ENCODE measurements at places on chromosomes 5 and 9.

- no peak for DNase-seq
These were observed 5.3 kb downstream of the MACROH2A1 start for GRCh38 chr5:135393691-135394090.

DNA sequence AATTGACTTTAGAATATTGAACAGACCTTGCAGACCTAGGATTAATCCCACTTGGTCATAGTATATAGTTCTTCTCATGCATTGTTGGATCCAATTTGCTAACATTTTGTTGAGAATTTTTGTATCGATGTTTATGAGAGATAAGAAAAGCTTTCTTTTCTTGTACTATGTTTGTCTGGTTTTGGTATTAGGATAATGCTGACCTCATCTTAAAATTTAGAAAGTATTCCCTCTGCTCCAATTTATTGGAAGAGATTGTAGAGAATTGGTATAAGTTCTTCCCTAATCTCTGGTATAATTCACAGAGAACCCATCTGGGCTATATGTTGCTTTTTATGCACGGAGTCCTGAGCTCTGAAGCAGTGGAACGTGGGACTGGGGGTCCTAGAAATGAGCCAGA, 67.7 kb downstream of the ADAMTS16 start:
- no peak for DNase-seq

DNA sequence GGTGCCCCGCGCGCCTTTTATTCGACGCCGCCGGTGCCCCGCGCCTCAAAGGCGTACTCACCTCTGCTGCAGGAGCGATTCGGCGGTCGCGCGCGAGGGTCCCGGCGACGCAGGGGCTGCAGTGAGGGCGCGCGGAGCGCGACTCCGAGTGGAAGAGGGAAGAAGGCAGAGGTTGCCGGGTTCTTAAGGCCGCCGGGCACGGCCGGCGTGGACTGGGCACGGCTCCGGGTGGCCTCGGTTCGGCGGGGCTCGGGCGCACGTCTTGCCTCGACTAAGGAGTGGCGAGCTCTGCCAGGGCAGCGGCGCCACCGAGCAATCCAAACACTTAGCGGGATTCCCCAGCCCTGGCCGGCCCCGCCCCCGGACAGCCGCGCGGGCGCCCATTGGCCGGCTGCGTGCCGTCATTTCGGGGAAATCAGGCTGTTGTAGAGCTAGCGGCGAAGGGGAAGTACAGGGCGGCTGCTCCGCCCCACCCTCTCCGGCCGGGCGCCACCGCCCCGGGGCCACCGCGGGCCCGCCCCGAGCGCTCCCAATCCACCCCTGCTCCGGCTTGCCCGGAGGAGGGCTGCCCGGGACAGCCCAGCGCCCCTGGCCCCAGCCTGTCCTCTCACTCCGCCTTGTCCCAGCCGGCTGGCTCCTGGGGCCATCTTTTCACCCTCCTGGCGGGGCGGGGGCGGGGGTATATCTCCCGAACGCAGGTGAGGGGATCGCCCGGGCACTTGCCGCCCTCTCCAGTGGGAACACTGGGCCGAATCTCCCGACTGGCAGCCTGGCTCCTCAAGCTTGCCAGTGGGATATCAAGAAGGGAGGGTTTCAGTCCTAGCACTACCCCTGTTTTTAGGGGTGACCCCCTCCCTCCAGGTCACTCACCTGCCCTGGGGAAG, at the start of gene IRF1:
Gene IRF1 (minus strand): TSS at position 290 of the 884 bp plus-strand sequence. CDS start 1,295 bp downstream, outside the sequence.
- DNase-seq = peak; percentile 98

DNA sequence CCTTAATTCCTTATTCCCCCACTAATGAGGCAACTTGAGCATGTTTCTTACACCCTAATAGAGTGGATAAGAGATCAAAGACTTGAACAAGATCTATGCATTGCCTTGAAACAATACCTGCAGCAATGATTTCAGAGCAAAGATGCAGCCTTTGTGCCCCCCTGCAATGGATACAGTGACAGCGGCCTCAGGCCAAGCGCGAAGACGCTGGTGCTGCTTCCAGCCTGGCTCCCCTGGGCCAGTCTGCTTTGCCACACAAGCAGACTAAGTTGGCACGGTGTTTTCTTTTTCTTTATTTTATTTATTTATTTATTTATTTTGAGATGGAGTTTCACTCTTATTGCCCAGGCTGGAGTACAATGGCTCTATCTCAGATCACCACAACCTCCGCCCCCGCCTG, 179.8 kb upstream of the S1PR3 start:
- no peak for DNase-seq

DNA sequence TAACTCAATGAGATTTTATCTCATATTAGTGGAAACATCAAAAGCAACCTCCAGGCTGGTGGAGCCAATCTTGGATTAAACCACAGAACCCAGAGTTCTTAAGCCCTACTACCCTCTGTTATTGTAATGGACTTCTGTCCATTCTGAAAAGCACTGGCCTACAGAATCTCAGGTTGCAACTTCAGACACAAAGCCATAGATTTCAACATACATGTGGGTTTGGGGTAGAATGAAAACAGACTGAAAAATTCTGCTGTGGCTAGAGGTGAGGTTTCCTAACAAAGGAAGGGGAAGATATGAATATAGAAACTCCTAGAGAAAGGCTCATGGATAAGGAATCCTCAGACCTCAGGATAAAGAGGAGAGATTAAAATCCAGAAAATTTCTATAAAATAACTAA, 569.8 kb upstream of the RIOK2 start:
- no peak for DNase-seq

GRCh38 chr5:1563051-1563461, 39.3 kb upstream of the LPCAT1 start:
- DNase-seq = no peak

GRCh38 chr5:150188146-150188842, 1.6 kb upstream of the SLC6A7 start:
- no peak for DNase-seq

DNA sequence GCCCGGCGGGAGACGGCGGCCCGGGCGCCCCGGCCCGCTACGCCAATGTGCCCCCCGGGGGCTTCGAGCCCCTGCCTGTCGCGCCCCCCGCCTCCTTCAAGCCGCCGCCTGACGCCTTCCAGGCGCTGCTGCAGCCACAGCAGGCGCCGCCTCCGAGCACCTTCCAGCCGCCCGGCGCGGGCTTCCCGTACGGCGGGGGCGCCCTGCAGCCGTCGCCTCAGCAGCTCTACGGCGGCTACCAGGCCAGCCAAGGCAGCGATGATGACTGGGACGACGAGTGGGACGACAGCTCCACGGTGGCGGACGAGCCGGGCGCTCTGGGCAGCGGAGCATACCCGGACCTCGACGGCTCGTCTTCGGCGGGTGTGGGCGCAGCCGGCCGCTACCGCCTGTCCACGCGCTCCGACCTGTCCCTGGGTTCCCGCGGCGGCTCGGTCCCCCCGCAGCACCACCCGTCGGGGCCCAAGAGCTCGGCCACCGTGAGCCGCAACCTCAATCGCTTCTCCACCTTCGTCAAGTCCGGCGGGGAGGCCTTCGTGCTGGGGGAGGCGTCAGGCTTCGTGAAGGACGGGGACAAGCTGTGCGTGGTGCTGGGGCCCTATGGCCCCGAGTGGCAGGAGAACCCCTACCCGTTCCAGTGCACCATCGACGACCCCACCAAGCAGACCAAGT, 723 bp downstream of the SNX18 start:
- peak; percentile 57 for DNase-seq

GRCh38 chr5:79020861-79021561, 35.9 kb upstream of the ARSB start:
- peak; percentile 32 for DNase-seq

DNA sequence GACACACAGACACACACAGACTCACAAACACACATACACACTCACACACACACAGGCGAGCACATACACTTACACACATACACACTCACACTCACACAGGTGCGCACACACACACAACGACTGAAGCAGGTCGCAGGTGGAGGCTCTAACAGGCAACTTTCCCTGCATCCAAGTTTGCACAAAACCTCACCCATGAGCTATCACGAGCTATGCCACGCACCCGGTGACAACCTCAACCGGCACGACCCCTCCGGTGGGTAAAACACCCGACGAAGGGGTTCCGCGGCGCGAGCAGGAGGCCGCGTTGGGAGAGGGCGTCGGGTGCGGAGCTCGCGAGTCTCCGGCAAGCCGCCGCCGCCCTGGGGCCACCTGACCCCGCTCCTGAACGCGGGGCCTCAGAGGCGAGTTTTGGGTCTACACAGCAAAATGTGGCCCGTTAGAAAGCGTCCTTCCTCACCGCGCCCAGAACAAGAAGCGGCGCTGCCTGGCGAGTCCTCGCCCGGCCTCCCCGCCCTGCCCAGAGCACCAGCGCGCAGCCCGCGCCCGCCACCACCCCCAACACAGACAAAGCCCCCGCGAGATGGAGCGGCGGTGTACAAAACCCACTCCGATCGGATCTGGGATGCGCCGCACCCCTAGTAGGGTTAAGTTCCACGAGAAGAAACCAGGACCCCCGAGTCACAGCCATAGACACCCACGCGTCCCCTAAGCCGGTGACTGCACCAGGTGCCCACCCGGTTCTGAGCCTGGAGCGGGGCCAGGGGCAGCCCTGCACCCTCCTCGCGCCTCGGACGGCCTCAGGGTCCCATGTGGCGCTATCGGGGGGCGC, 665 bp downstream of the SLC6A3 start:
- no peak for DNase-seq

DNA sequence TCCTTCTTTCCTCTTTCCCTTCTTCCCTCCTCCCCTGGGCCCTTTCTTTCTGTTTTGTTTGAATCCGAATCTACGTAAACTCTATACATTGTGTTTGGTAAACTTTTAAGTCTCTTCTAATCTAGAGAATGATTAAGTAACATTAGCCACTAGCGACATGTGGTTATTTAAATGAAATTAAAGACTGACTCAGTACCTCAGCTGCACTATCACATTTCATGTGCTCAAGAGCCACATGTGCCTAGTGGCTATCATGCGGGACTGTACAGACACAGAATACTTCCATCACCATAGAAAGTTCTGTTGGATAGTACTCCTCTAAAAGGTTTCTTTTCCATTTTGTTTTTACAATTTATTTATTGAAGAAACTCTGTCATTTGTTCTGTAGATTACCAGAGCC, 29.0 kb downstream of the DCTN4 start:
- DNase-seq = no peak

GRCh38 chr5:74311961-74312360, 328.6 kb downstream of the ENC1 start:
- no peak for DNase-seq

DNA sequence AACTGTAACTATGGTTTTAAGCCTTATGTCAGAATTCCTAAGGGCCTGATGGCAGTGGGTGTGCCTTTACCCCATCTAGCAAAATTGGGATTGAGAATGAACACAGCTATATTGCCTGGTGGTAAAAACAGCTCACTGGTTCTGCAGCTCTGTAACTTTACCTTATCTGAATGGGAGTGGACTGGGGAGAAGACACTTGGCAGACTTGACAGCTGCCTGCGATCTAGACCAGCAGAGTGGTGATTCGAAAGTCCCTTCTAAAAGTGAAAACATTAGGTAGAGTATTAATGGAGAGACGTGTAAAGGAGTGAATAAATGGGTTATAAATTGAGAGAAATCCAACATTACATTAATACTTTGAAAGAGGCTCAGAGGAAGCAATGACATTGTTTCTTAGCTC, 289.1 kb upstream of the EDIL3 start:
- DNase-seq = no peak

- DNase-seq = no peak
These were observed 266.4 kb upstream of the FBXL7 start for GRCh38 chr5:15233566-15233965.

GRCh38 chr5:54045077-54045792, 265.1 kb downstream of the ARL15 start:
- DNase-seq = no peak

DNA sequence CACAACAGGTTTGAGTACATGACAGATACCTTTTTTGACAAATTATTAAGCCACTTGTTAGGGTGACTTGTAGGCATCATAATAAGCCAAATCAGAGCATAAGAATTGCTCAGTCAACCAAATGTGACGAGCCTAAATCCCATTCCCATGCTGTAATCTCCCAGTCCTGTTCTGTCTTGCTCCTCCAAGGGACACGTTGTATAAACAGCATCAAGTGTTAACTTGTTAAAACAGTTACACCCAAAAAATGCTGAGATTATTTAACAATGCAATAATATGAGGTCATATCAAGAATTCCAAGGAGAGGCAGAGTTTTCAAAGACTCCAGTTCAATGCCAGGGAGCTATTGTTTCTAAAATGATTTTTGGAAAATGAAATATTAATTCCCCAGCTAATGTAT, 76.2 kb downstream of the SH3TC2 start:
- no peak for DNase-seq

- no peak for DNase-seq
These were observed 18.3 kb upstream of the TCOF1 start for GRCh38 chr5:150339165-150339564.

- no peak for DNase-seq
These were observed 74.6 kb downstream of the UBAP1 start for GRCh38 chr9:34253460-34253837.

GRCh38 chr9:100492952-100493351, 20.0 kb downstream of the TMEFF1 start:
- no peak for DNase-seq

GRCh38 chr9:83934569-83935275, 13.5 kb upstream of the KIF27 start:
- no peak for DNase-seq

GRCh38 chr9:87896891-87897290, 14.2 kb downstream of the SPATA31E1 start:
- DNase-seq = no peak

- no peak for DNase-seq
These were observed 4.1 kb upstream of the TOMM5 start for GRCh38 chr9:37596504-37596903.

GRCh38 chr5:158895588-158895987, 204.1 kb downstream of the EBF1 start:
- DNase-seq = no peak

DNA sequence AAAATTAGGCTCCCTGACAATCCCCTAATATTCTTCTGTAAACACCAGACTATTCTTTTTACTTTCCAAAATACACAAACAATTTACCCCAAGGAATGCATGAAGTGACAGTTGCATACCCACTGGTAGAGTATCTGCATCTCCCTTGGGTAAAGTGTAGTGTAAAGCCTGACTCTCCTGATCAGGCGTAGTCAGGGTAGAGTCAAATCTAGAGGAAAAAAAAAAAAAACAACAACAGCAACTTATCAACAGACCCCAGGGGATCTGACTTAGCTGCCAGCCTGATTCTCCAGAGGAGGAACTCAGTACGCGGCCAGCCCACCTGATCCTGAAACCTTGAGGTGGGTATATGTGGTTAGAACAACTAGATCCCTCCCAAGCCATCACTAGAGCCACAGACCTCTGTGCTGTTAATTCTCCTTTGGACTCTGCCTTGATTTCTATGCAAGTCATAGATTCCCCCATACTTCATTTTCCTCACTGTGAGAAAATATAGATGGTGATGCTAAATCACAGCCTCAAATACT, 61.0 kb downstream of the ZNF608 start:
- no peak for DNase-seq
